ENCODE measurements at places on chromosomes 1 and 21.

GRCh38 chr1:41791667-41792484, 126.8 kb downstream of the HIVEP3 start:
- no peak for DNase-seq

- DNase-seq, result no peak
Observed at GRCh38 chr1:181352695-181353094, 130.6 kb upstream of the CACNA1E start.

DNA sequence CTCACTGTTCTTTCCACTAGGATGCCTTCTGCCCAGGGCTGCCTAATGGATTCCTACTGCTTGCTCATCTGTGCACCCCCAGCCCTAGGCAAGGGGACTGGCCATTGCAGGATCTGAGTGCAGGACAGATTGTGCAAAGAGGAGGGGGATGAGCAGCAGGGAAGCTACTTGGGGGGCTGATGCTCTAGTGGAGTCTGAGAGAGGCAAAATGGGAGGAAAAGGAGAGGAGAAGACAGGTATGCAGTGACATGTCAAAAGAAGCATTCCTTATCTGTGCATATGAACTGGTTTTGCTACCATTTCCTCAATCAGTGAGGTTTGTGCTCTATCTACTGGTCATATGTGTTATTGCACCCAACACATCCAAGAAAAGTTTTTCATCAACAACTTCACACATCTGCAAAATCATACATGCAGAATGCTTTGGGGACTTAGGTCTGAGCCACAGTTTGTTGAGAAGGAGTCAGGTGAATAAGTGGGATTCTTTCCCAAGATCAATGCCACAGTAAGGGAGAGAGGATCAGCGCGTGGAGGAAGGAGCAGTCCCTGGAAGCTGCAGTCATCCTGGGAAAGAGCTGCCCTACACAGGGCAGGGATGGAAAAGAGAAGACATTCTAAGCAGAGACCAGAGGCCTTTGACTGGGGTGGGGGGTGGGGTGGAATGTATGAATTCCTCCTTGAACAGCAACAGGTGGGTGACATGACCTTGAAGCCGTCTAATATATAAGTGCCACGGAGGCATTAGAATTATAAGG, 14.4 kb downstream of the SLC5A9 start:
- no peak for DNase-seq

DNA sequence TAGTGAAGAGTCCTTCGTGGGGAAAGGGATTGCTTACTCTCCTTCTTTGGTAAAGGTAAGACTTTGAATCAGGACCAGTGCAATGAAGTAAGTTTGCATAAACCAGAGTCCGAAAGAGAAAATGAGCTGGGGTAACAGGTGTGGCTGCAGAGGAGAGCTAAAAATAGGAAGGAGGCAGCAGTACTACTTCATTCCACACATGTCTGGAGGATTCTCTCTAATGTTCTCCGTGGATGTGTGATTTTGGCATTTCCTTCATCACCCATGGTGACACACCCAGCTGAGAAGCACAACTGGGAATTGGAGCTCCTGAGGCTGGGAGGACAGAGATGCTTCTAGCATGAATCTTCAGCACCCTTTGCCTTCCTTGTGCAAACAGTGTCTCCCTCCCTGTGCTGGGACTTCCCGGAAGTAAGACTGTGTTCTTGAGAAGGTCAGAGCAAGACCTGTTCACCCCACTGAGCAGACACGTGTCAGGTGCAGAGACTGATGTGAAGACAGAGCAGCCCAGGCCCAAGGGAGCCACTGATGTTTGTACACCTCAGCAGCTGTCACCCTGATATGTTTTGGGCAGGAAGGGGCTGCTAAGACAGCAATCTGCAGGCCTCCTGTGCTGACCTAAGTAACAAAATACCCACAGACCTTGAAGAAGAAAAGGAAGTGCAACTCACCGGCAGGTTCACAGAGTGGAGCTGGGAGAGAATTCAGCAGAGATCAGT, 13.3 kb downstream of the FCRL1 start:
- no peak for DNase-seq

DNA sequence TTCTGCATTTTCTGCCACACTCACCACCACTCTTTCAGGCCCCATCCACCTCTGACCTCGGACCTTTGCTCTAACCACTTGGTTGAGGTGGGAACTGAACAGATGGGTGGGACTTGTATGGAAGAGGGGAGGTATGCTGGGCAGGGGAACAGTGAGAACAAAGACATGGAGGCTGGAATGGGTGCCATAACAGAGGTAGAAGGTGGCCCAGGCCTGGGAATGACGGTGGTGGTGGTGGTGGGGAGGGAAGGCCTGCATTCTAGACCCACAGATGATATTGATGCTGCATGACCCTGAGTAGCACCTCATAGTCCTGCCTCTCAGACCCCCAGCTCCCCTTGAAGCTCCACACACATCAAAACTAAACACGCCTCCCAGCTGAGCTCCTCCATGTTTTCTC, 5.2 kb upstream of the CSF3R start:
- DNase-seq, result no peak

DNA sequence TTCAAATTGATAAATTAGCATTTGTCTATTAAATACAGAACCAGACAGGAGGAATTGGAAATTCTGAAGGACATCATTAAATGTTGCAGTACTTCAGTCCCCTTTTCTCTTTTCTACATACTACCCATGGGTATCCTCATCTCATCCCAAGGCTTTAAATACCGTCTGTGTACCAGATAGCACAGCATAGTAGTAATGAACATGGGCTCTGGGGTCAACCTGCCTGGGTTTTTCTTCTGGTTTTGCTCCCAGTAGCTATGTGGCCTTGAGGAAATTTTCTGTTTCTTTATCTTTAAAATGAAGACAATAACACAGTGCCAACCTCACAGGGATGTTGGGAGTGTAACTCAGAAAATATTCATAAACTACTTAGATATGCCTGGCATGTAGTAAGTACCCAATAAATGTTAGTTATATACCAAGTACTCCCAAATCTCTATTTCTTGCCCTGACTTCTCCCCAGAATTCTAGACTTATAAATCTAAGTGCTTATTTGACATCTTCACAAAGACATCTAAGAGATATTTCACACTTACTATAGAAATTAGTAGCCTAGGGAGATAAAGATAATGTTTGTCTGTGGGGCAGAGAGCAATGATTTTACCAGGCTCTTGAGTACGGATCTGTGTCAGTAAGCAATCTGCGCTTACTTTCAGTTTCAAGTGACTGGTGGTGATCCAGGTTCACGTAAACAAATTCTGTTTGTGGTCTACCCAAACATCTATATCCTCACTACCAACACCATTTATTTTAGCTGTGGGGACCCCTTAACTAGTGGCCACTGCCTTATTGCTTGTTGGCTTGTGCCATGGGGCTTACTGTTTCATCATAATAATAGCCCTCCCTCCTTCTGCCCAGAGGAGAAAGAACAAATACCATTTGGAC, 37.3 kb downstream of the VANGL2 start:
- DNase-seq, result no peak

DNA sequence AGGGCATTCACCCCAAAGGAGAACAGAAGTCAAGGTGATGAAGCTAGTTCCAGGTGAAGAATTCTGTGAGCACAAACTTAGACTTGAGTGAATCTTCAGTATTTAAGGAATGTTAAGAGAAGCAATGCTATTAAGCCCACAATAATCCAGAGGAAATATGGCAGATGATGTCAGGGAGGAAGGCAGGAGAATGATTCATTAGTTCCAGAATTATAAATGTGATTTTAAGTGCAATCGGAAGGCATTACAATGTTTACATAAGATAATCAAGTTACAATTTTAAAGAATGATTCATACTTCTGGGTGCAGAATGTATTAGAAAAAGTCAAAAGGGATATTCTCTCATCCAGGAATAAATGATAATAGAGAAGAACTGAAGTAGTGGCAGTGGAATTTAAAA, 545.2 kb upstream of the BRINP3 start:
- no peak for DNase-seq

- DNase-seq, result no peak
Observed at GRCh38 chr1:212644866-212645545, 36.4 kb downstream of the ATF3 start.

Data from activated T-cell treated with anti-CD3 and anti-CD28 coated beads, Interleukin-2, amount 50 U/mL, for 4 hours (primary cell).